ENCODE measurements at places on chromosomes 5 and 9. TPM values are rescaled to one million over a fixed set of nuclear protein-coding genes. Genes with fewer than 3 reads are reported as not detected.

The C9 gene
- total RNA-seq = not detected

The KCNT1 gene
- total RNA-seq = not detected

GRCh38 chr5:78103232-78103918 is 191.1 kb downstream of the AP3B1 start:
- no peak for DNase-seq

The DBH gene
- 0.59 TPM for total RNA-seq

The GEMIN5 gene
- total RNA-seq = 34.3 TPM

DNA sequence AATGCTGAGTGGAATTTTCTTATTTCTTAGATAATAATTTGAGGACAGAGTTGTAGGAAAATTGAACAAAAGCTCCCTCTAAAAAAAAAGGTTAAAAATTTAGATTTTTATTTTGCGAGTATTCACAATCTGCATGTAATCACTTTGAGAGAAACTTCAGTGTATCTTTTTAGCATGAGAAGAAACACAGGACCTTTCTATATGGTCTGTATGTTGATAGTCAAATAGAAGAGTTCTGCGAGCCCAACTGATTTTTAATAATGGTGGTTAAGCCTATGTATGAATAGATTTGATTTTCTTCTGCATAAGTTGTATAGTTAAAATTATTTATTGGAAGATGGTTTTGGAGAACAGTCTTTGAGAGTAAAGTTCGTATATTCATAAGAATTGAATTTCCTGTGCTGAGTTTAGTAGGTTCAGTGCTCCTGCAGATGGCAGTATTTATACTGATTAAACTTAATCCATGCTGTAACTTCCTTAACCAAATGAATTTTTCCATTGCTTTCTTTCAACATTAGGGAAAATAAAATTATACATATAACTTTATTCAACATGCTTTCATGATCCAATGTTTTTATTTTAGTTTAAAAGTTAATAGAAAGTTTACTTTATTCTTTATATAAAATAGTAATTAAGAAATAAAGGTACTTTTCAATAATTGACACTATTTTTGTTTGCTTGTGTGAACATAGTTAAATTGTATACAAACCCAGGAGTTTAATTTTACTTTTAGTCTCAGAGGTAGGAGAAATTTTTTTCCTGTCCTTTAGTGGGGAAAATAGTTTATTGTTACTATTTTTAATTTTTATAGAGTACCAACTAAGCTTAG is 19.6 kb downstream of the TCERG1 start:
- no peak for DNase-seq

The COQ4 gene
- total RNA-seq = 51.0 TPM

GRCh38 chr9:6680797-6681146 is 35.2 kb upstream of the GLDC start:
- no peak for DNase-seq

The WDR38 gene
- total RNA-seq = not detected

DNA sequence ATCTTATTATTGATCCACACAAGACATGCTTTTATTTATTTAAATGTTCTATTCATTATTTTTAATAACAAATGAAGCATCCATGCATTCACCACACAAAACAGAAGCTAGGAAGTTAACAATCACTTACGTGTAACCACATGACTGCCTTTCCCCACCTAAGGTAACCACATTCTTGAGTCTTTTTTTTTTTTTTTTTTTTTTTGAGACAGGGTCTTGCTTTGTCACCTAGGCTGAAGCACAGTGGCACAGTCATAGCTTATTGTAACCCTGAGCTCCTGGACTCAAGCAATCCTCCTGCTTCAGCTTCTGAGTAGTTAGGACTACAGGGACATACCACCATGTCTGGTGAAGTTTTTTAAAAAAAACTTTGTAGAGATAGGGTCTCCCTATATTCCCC is 133.0 kb downstream of the DOCK2 start:
- DNase-seq = no peak

- DNase-seq = no peak
Measured at GRCh38 chr9:109478051-109478563, 20.0 kb downstream of the PTPN3 start.

DNA sequence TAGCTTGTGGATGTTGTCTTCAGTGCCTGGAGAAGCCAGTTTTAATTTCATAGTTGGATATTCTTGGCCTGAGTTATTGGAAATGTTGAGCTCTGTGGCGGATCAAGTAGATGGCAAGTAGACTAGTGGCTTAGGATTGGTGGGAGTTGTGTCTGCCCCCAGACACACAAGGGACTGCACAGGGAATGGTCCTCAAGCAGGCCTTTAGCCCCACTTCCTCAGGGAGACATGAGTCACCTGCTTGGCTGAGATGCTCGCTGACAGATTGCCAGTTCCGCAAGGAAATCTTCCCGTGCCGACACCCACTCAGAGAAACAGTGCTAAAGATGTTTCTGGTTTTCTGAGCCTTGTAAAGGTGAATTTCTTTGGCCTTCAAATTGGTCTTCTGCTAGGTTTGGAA is 18.8 kb upstream of the CATSPER3 start:
- no peak for DNase-seq

- no peak for DNase-seq
Measured at GRCh38 chr9:1979741-1980367, 35.3 kb upstream of the SMARCA2 start.
